Thyroid gland (tissue), 4 donors: ENCODE measurements at places on chromosomes 1 and 21. TPM values are rescaled to one million over a fixed set of nuclear protein-coding genes. Genes with fewer than 3 reads are reported as not detected.

GRCh38 chr1:234743791-234744611, 134.0 kb upstream of the IRF2BP2 start:
- H3K4me1 ChIP-seq, result peaks cover 20% of the 10 kb centered on the region
- H3K27me3 ChIP-seq, result no peaks in the 10 kb centered on the region
- no peaks in the 10 kb centered on the region for H3K36me3 ChIP-seq
- H3K27ac ChIP-seq, result peak overlapping the region; percentile 83

DNA sequence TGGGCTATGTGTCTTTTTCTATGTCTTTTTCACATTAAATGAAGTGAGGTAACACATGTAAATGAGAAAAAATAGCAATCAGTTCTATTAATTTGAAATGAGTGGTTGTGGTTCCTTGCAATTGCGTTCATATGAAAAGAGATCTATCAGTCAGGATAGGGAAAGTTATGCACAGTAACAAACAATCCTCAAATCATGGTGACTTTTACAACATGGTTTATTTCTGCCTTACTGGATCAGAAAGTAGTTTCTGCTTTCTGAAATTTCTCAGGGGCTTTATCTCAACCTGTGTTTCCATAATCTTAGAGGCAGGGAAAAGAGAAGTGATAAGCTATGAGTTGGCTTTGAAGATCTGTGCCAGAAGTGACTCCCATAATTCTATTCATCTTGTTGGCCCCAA, 39.0 kb downstream of the DOP1B start:
- no peak overlapping the region for H3K4me3 ChIP-seq
- peaks cover 14% of the 10 kb centered on the region for H3K4me1 ChIP-seq
- H3K27me3 ChIP-seq, result no peaks in the 10 kb centered on the region
- DNase-seq, result no peak
- H3K27ac ChIP-seq, result no peak overlapping the region

GRCh38 chr1:151832318-151832980, 847 bp upstream of the RORC start:
- H3K36me3 ChIP-seq, result no peaks in the 10 kb centered on the region
- peak overlapping the region; percentile 79 for H3K27ac ChIP-seq
- peaks cover 62% of the 10 kb centered on the region for H3K4me1 ChIP-seq
- peak; percentile 99 for DNase-seq

The CCDC24 gene
- total RNA-seq, result 25.4 TPM

DNA sequence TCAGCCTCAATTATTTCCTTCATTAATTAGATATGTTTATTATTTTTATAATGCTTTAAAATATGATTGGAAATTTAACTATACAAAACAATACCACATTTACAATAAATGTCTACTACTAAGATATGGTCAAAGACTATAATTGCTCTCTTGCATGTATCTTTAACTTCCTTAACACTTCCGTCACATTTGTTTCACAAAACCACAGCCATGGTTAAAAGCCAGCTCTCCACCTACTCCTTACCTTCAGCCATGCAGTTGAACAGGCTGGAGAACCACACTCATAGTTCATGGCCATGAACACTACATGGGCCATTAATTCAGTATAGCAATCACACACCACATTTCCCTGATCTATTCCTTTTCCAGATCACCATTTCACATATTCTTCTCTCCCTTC, 72.2 kb downstream of the NME7 start:
- H3K27me3 ChIP-seq, result no peaks in the 10 kb centered on the region
- no peak overlapping the region for H3K4me3 ChIP-seq
- H3K36me3 ChIP-seq, result no peaks in the 10 kb centered on the region
- no peak for DNase-seq
- H3K4me1 ChIP-seq, result no peaks in the 10 kb centered on the region

DNA sequence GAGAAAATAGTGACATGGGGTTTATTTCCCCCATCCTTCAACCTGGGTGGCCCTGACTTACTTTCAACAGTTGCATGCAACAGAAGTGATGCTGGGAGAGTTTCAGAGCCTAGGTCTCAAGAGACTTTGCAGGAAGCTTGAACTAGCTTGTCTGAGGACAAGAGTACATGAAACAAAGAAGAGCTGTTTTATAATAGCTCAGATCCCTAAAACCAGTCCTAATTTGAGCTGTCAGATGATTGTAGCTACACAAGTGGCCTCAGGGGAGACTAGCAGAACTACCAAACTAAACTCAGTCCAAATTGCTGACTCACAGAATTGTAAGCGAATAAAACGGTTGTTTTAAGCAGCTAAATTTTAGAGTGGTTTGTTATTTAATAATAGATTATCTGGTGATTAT, 17.1 kb downstream of the RC3H1 start:
- peaks cover 23% of the 10 kb centered on the region for H3K4me1 ChIP-seq
- H3K27me3 ChIP-seq, result no peaks in the 10 kb centered on the region
- peak overlapping the region; percentile 7 for H3K27ac ChIP-seq
- H3K36me3 ChIP-seq, result no peaks in the 10 kb centered on the region
- H3K4me3 ChIP-seq, result no peak overlapping the region
- DNase-seq, result no peak

DNA sequence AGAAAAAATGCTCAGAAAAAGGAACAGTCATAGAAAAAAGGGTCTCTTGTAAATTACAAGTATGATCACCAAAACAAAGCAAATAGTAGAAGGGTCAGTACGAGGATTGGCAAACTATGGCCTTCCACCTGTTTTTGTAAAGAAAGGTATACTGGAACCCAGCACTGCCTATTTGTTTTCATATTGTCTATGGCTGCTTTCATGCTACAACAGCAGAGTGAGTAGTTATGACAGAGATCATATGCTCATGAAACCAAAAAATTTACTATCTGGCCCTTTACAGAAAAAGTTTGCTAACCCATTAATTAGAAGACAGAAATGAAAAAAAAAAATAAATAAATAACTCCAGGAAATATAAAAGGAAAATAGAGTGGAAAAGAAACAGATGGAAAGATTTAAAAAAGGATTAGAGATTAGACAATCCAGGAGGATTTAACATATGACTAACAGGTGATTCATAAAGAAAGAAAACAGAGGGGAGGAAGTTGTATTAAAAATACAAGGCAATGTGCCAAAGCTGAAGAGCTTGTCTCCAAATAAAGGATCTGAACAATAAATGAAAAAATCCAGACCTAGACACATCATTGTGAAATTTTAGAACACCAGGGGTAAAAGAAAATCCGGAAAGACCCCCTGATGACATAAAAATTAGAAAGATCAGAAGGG, 108.5 kb upstream of the SERTAD4 start:
- H3K4me1 ChIP-seq, result no peaks in the 10 kb centered on the region
- no peak overlapping the region for H3K27ac ChIP-seq
- H3K36me3 ChIP-seq, result no peaks in the 10 kb centered on the region
- no peaks in the 10 kb centered on the region for H3K27me3 ChIP-seq
- no peak overlapping the region for H3K4me3 ChIP-seq

The LRRIQ3 gene
- 1.6 TPM for total RNA-seq

The HTR6 gene
- not detected for total RNA-seq

The ARTN gene
- 0.40 TPM for total RNA-seq

GRCh38 chr1:94926126-94926914, 590 bp downstream of the CNN3 start:
- H3K27me3 ChIP-seq, result no peaks in the 10 kb centered on the region
- H3K27ac ChIP-seq, result peak overlapping the region; percentile 98
- peaks cover 60% of the 10 kb centered on the region for H3K4me1 ChIP-seq

- DNase-seq, result no peak
- peaks cover 4% of the 10 kb centered on the region for H3K4me1 ChIP-seq
- H3K4me3 ChIP-seq, result no peak overlapping the region
- H3K27ac ChIP-seq, result no peak overlapping the region
- H3K36me3 ChIP-seq, result no peaks in the 10 kb centered on the region
Observed at GRCh38 chr1:33867684-33868083, 3.8 kb downstream of the HMGB4 start.

The CD5L gene
- not detected for total RNA-seq

The TRAPPC3 gene
- total RNA-seq, result 146 TPM

- no peak for DNase-seq
- H3K4me3 ChIP-seq, result no peak overlapping the region
- peaks cover 11% of the 10 kb centered on the region for H3K4me1 ChIP-seq
- H3K27me3 ChIP-seq, result no peaks in the 10 kb centered on the region
Observed at GRCh38 chr1:48040154-48040553, 43.0 kb upstream of the TRABD2B start.

GRCh38 chr1:201345081-201345355, 32.5 kb downstream of the TNNT2 start:
- H3K27me3 ChIP-seq, result no peaks in the 10 kb centered on the region
- no peak overlapping the region for H3K27ac ChIP-seq
- H3K4me1 ChIP-seq, result no peaks in the 10 kb centered on the region
- no peaks in the 10 kb centered on the region for H3K36me3 ChIP-seq
- no peak overlapping the region for H3K4me3 ChIP-seq

- peak overlapping the region; percentile 32 for H3K27ac ChIP-seq
- H3K4me3 ChIP-seq, result peak overlapping the region; percentile 57
- H3K4me1 ChIP-seq, result peaks cover 11% of the 10 kb centered on the region
Observed at GRCh38 chr1:33429856-33430691, 821 bp downstream of the PHC2 start.

- H3K4me1 ChIP-seq, result peaks cover 32% of the 10 kb centered on the region
- DNase-seq, result peak; percentile 37
- no peaks in the 10 kb centered on the region for H3K36me3 ChIP-seq
- peak overlapping the region; percentile 77 for H3K4me3 ChIP-seq
- peak overlapping the region; percentile 96 for H3K27ac ChIP-seq
Observed at GRCh38 chr1:21175670-21176581, 771 bp downstream of the EIF4G3 start.

DNA sequence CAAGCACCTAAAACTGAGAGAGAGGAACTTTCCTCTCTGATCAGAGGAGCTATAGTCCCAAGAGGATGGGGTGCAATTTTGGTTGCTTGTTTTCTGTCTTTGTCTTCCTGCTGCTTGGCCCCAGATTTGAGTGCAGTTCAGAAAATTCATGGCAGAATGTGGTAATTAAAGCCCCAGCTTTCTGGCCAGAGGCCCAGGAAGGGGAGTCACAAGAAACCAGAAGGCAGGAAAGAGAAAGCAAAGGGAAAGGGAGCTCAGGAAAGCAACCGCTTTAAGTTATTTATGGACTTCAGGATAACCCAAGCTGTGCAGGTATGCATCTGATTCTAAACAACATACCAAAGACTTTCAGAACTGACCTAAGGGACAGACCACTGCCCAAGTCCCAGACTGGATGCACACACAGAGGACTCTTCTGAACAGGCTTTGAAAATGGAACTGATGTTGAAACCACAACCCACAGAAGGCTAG, 88.8 kb downstream of the ST3GAL3 start:
- no peaks in the 10 kb centered on the region for H3K27me3 ChIP-seq
- H3K36me3 ChIP-seq, result no peaks in the 10 kb centered on the region
- no peak overlapping the region for H3K4me3 ChIP-seq
- H3K27ac ChIP-seq, result no peak overlapping the region
- H3K4me1 ChIP-seq, result no peaks in the 10 kb centered on the region

- no peak overlapping the region for H3K4me3 ChIP-seq
- no peak overlapping the region for H3K27ac ChIP-seq
Observed at GRCh38 chr1:116066868-116067565, 44.2 kb upstream of the MAB21L3 start.

The CLCC1 gene
- 29.3 TPM for total RNA-seq

GRCh38 chr1:67685558-67686266, 711 bp downstream of the GADD45A start:
- H3K36me3 ChIP-seq, result peaks cover 14% of the 10 kb centered on the region
- DNase-seq, result peak; percentile 66
- peaks cover 15% of the 10 kb centered on the region for H3K4me1 ChIP-seq
- peak overlapping the region; percentile 94 for H3K4me3 ChIP-seq
- peak overlapping the region; percentile 99 for H3K27ac ChIP-seq

The VHLL gene
- total RNA-seq, result not detected

GRCh38 chr1:226609836-226610455, 61.4 kb downstream of the STUM start:
- H3K4me1 ChIP-seq, result no peaks in the 10 kb centered on the region
- H3K36me3 ChIP-seq, result no peaks in the 10 kb centered on the region
- H3K27me3 ChIP-seq, result no peaks in the 10 kb centered on the region
- H3K27ac ChIP-seq, result no peak overlapping the region
- no peak for DNase-seq

DNA sequence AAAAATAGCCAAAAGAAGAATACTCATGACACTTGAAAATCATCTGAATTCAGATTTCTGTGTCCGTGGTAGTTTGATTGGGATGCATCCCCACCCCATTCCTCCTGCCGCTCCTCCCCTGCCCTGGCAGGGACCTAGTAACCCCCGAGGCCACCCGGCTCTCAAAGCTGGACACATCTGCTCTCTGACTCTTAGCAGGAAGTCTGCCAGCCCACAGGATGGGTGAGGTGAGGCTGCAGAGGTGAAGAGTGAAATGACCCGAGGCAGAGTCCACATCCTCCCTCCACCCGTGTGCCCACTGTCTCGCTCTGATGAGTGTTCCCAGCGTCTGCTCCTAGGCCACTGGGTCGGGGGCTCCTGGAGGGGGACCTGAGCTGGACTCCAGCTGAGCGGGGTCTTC, 308.5 kb upstream of the VAMP3 start:
- H3K4me3 ChIP-seq, result no peak overlapping the region
- DNase-seq, result no peak
- H3K36me3 ChIP-seq, result no peaks in the 10 kb centered on the region
- no peaks in the 10 kb centered on the region for H3K27me3 ChIP-seq
- no peaks in the 10 kb centered on the region for H3K4me1 ChIP-seq

GRCh38 chr1:62875676-62876075, 91.7 kb downstream of the ATG4C start:
- no peak overlapping the region for H3K4me3 ChIP-seq
- H3K4me1 ChIP-seq, result no peaks in the 10 kb centered on the region
- no peak for DNase-seq
- no peaks in the 10 kb centered on the region for H3K27me3 ChIP-seq
- H3K36me3 ChIP-seq, result no peaks in the 10 kb centered on the region

DNA sequence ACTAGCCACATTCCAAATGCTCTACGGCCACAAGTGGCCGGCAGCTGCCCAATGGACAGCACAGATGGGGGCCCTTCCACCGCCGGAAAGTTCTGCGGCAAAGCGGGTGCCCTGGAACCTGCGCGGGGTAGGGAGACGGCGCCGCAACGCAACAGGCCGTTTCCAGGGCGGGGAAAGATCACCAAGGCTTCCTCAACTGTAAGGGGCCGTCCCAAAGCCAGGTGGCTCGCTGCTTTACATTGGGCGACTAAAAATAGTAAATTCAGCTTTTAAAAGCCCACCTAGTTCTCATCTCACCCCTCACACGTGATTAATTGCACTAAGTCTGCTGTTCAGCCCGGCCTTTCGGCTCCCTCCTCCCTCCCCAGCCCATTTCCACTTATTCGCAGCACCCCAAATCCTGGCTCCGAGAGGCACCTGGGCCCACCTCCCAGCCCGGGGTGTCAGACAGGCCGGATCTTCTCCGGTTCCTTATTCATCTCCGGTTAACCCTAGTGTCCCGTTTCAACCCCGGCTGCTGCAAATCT, 643 bp downstream of the CFAP298 start:
- peaks cover 12% of the 10 kb centered on the region for H3K36me3 ChIP-seq
- H3K27ac ChIP-seq, result peak overlapping the region; percentile 91
- peak overlapping the region; percentile 93 for H3K4me3 ChIP-seq
- H3K27me3 ChIP-seq, result no peaks in the 10 kb centered on the region
- DNase-seq, result peak; percentile 23

The RPL22 gene
- total RNA-seq, result 154 TPM

- H3K27me3 ChIP-seq, result no peaks in the 10 kb centered on the region
- no peak overlapping the region for H3K4me3 ChIP-seq
- DNase-seq, result no peak
- H3K27ac ChIP-seq, result no peak overlapping the region
- no peaks in the 10 kb centered on the region for H3K4me1 ChIP-seq
Observed at GRCh38 chr1:19166066-19166465, 44.0 kb downstream of the UBR4 start.

The AGO3 gene
- 48.5 TPM for total RNA-seq

GRCh38 chr1:10671622-10672342, 124.7 kb downstream of the CASZ1 start:
- no peak overlapping the region for H3K4me3 ChIP-seq
- peak overlapping the region; percentile 78 for H3K27ac ChIP-seq
- peak; percentile 75 for DNase-seq
- H3K36me3 ChIP-seq, result no peaks in the 10 kb centered on the region
- peaks cover 78% of the 10 kb centered on the region for H3K4me1 ChIP-seq
- H3K27me3 ChIP-seq, result no peaks in the 10 kb centered on the region

- H3K27me3 ChIP-seq, result no peaks in the 10 kb centered on the region
- H3K4me3 ChIP-seq, result no peak overlapping the region
- no peaks in the 10 kb centered on the region for H3K36me3 ChIP-seq
- H3K4me1 ChIP-seq, result no peaks in the 10 kb centered on the region
Observed at GRCh38 chr21:26506956-26507355, 66.1 kb downstream of the CYYR1 start.
